ENCODE measurements at places on chromosomes 3 and 15. TPM values are rescaled to one million over a fixed set of nuclear protein-coding genes. Genes with fewer than 3 reads are reported as not detected.

DNASE1L3 gene
- 2.5 TPM for polyA plus RNA-seq

CGNL1 gene
- 58.3 TPM for polyA plus RNA-seq

GOLGA8B gene
- polyA plus RNA-seq = 34.5 TPM

FAM81A gene
- 21.1 TPM for polyA plus RNA-seq

ECE2 gene
- polyA plus RNA-seq = not detected

PTX3 gene
- 5.5 TPM for polyA plus RNA-seq

C2CD4A gene
- polyA plus RNA-seq = not detected

IGDCC3 gene
- 7.7 TPM for polyA plus RNA-seq

TGM5 gene
- polyA plus RNA-seq = not detected

OR5K2 gene
- 0.39 TPM for polyA plus RNA-seq

BCL6 gene
- polyA plus RNA-seq = 9.2 TPM

ZNF621 gene
- polyA plus RNA-seq = 29.8 TPM

FETUB gene
- 0.20 TPM for polyA plus RNA-seq

DZIP1L gene
- polyA plus RNA-seq = 22.9 TPM

SH3GL3 gene
- 9.5 TPM for polyA plus RNA-seq

C15orf62 gene
- polyA plus RNA-seq = 1.6 TPM

GOLGA6L7 gene
- 0.25 TPM for polyA plus RNA-seq

ITIH1 gene
- 0.38 TPM for polyA plus RNA-seq

UROC1 gene
- 0.21 TPM for polyA plus RNA-seq

SLC12A1 gene
- 433 TPM for polyA plus RNA-seq

SYNM gene
- polyA plus RNA-seq = 2.2 TPM

RUBCN gene
- polyA plus RNA-seq = 13.8 TPM

PODXL2 gene
- 54.4 TPM for polyA plus RNA-seq

BTLA gene
- 0.52 TPM for polyA plus RNA-seq

TRANK1 gene
- polyA plus RNA-seq = 5.8 TPM

GOLGA8Q gene
- 0.89 TPM for polyA plus RNA-seq

IRAK2 gene
- 0.72 TPM for polyA plus RNA-seq

B3GALNT1 gene
- polyA plus RNA-seq = 41.6 TPM

FEZF2 gene
- not detected for polyA plus RNA-seq

SAMD7 gene
- not detected for polyA plus RNA-seq

SPTBN5 gene
- polyA plus RNA-seq = 1.3 TPM

AQR gene
- polyA plus RNA-seq = 38.5 TPM

TMEM42 gene
- 28.5 TPM for polyA plus RNA-seq

SAXO2 gene
- polyA plus RNA-seq = 3.3 TPM

NOX5 gene
- 1.3 TPM for polyA plus RNA-seq

GXYLT2 gene
- 13.1 TPM for polyA plus RNA-seq

HAUS2 gene
- polyA plus RNA-seq = 28.1 TPM

PRRT3 gene
- polyA plus RNA-seq = 3.2 TPM

ABHD17C gene
- polyA plus RNA-seq = 6.8 TPM

USP3 gene
- 20.8 TPM for polyA plus RNA-seq

SLC9C1 gene
- polyA plus RNA-seq = 0.70 TPM

CCR3 gene
- polyA plus RNA-seq = not detected

GCSAM gene
- 3.5 TPM for polyA plus RNA-seq

TMEM266 gene
- polyA plus RNA-seq = 10.7 TPM

TFDP2 gene
- 55.3 TPM for polyA plus RNA-seq

CELSR3 gene
- 1.3 TPM for polyA plus RNA-seq

PLSCR5 gene
- polyA plus RNA-seq = not detected

SEMA3G gene
- polyA plus RNA-seq = 30.7 TPM

SERINC4 gene
- not detected for polyA plus RNA-seq

ARNT2 gene
- 53.3 TPM for polyA plus RNA-seq

Data from left renal pelvis (tissue), 4 donors.